ENCODE measurements at places on chromosomes 3 and 15.

DNA sequence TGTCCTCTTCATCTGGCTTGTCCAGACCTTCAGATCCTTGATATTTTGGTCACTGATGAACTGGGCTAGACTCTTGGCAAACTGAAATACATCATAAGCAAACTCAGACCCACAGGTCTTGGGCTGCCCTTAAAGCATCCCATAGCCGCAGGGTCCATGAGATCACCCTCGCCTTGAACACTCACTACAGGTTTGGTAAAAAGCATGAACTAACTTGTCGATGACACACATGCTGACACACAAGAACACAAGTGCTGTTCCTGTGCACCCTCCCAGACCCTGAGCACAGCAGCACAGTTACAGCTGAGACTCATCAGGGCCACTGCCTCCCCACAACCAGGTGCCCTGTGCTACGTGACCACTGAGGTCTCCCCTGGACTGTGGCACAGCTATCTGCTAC, 21.0 kb downstream of the PFKFB4 start:
- DNase-seq: no peak

GRCh38 chr15:65663521-65663920, 41.8 kb downstream of the SLC24A1 start:
- DNase-seq: no peak

- DNase-seq: no peak
Measured at GRCh38 chr15:57220205-57220604, 156.1 kb upstream of the CGNL1 start.

GRCh38 chr3:16374047-16374934, 109.3 kb downstream of the OXNAD1 start:
- no peak for DNase-seq

DNA sequence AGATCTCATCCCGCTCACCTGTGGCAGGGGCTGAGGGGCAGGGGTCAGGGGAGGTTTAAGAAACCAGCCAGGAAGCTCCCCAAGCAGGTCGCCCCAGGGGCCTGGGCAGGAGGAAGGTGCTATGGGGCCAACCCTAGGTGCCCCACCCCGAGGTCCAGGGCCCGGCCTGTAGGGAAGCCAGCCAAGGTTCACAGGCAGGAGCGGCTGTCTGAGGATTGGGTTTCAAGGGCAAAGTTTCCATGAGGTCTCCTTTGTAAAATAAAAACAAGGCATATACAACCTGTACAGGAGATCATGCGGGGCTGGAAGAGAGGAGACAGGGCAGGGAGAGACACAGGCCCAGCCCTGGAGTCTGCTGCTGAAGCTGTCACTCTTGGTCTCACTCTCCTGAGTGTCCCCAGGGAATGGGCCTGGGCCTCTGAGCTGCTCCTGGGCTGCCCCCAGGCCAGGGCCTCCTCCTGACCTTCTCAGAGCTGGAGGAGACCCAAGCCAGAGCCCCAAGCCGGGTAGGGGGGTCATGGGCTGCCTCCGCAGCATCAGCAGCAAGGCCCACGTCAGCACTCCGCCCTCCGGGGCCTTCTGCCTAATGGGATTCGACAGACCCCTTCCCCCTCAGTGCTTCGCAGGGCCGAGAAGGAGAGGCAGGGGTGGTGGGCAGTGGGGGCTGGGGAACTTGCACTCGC, 5.5 kb downstream of the CPLX3 start:
- no peak for DNase-seq

- no peak for DNase-seq
Measured at GRCh38 chr3:79436387-79436786, 331.4 kb downstream of the ROBO1 start.

DNA sequence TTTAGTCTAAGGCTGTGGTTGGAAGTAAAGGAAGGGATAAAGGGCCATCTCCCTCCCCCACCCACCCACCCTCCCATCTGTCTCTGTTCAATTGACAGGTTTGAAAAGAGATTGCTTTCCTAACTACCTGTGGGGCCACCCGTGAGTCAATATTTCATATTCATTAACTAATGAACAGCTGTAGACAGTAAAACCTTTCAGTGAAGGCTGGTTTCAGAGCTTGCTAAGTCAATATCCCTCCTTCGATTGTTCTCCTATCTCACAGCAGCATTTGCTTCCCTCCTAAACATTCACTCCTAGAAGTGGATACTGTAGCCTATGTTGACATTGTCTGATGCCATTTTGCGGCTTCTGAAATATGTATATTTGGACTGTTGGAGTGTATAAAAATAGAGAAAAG, 85.9 kb upstream of the SYNPR start:
- DNase-seq: no peak

GRCh38 chr3:50971487-50971924, 296.8 kb downstream of the DOCK3 start:
- peak; percentile 58 for DNase-seq

DNA sequence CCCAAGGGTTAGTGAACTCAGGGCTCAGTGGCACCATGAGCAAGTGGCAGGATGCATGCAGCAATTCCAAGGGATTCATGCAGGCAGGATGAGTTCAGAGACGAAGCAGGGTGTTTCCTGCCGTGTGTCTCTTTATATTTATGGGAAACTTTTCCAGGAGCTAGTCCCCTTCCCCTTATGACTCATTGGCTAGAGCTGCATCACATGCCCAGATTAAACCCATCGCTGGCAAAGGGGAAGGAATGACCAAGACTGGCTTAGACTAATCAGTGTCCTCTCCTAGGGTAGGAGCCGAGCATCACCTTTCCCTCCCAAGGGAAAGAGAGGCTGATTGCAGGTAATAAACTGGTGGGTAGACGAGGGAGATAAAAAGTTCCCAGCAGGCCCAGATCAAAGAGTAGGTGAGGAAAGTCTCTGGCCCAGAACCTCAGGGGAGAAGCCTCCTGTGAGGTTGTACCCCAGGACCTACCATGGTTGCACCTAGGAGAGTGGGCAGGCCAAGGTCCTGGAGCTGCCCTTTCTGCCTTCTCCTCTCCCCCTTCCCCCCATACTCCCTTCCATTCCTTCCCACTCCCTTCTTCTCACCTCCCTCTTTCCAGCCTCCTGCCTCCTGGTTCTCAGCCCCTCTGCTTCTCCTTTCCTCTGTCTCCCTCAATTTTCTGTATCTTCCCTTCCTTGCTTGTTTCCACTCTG, 67.8 kb upstream of the ITGA11 start:
- DNase-seq: no peak

GRCh38 chr15:64772488-64772887, 2.9 kb downstream of the RBPMS2 start:
- no peak for DNase-seq

GRCh38 chr3:10357592-10358308, 36.8 kb upstream of the SEC13 start:
- no peak for DNase-seq

GRCh38 chr15:38650384-38650783, 85.8 kb upstream of the RASGRP1 start:
- DNase-seq: no peak

GRCh38 chr15:101533371-101534140, 44.0 kb upstream of the PCSK6 start:
- no peak for DNase-seq

- no peak for DNase-seq
Measured at GRCh38 chr3:123163141-123163540, 38.6 kb upstream of the SEC22A start.

DNA sequence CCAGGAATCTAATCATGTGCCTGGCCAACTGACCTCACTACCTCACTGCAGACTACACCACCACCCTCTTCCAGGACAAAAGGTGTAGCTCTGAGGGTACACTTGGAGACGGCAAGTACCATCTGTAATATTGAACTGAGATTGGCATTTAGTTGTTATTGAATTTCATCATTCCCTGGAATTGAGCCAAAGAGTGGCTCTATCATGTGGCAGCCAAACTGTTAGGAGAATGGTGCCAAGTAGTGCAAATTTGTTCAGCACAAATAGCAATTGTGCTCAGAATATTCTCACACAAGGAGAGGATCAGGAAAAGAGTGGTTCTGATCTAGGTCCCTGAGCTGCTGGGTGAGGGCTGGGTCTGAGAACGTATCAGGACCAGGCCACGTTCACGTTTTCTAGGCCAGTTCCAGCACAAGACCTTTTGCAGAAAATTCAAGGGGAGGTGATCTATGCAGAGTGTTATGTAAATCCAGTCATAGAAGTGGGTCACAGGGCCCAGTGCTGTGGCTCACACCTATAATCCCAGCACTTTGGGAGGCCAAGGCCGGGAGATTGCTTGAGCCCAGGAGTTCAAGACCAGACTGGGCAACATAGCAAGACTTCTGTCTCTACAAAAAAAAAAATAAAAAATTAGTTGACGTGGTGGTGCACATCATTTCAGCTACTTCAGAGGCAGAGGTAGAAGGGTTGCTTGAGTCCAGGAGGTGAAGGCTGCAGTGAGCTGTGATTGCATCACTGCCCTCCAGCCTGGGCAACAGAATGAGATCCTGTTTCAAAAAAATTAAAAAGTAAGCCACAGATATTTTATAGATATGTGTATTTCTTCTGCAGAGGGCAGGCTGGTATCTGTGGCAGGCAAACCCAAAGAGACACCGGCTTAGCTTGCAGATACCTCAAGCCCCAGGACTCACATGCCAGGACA, 31.9 kb upstream of the CFAP161 start:
- DNase-seq: no peak

- no peak for DNase-seq
Measured at GRCh38 chr3:101833446-101833974, 15.8 kb upstream of the NFKBIZ start.

DNA sequence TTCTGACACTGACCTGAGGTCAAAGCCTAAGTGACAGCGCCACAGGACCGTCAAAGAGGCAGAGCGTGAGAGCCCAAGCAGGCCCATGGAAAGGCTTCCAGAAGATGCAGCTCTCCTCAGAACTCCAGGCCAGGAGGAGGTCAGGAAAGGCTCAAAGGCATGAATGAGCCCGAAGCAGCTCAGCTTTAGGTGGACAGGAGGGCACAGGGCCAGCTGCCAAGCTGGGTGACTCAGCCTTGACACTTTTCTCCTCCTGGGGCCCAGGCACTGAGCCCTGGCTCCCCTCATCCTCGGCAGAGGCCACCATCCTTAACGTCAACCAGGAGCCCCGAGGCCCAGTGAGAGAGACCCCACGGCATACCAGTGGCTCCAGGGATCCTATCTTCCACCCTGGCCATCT, 62.9 kb downstream of the ADCY5 start:
- DNase-seq: no peak

- no peak for DNase-seq
Measured at GRCh38 chr3:186105543-186105942, 3.3 kb downstream of the ETV5 start.

DNA sequence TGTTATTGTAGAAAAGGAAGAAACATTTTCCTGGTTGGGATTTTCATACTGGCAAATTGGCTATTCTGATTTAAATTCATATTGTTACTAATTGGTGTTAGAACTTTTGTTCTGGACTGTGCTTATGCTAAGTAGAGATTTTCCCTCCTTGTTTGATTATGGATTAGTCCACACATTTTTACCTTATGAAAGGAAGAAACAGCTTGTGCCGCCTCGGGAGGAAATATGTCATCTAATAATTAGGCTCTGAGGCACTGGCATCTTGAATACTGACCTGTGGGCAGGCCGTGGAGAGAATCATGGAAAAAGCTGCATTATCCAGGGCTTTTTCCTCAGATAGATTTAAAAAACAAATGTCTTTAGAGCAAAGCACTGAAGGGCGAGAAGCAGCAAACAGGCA, 344.3 kb upstream of the TBL1XR1 start:
- DNase-seq: no peak

- DNase-seq: no peak
Measured at GRCh38 chr3:153163393-153163724, 1.3 kb downstream of the RAP2B start.

DNA sequence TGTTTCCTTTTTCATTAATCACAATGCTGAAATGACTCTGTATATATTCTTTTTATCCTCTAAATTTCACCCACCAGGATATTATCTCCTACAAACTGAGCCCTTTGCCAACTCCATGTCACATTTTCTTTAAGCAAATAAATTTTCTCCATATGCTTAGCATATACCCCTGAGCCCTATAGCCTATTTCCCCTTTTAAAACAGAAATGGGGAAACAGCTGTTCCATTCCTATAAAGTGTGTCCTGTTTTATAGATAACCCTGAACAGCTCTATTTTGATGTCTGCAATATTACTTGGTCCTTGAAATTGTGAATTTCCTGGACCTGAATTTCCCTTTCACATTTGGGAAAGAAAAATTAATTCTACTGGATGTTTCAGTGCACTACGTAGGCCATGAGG, 15.6 kb upstream of the FILIP1L start:
- no peak for DNase-seq

GRCh38 chr3:107803170-107803569, 280.4 kb downstream of the BBX start:
- DNase-seq: no peak

- DNase-seq: no peak
Measured at GRCh38 chr3:138591392-138591791, 2.7 kb downstream of the CEP70 start.

DNA sequence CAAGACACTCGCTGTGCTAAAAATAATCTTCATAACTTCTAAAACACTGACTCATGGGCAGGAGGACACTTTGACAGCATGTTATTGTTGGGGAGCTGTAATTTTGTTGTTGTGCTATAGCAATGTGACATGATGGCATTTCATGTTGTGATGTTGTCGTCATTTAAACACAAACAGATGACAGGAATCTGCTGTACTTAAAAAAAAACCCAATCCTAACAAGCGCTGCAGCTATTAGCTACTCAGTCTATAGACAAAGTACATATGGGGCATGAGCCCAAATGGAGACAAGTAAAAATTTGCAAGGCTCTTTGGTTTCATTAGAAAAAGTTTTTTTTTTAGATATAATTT, 828 bp upstream of the ATOSA start:
- no peak for DNase-seq

DNA sequence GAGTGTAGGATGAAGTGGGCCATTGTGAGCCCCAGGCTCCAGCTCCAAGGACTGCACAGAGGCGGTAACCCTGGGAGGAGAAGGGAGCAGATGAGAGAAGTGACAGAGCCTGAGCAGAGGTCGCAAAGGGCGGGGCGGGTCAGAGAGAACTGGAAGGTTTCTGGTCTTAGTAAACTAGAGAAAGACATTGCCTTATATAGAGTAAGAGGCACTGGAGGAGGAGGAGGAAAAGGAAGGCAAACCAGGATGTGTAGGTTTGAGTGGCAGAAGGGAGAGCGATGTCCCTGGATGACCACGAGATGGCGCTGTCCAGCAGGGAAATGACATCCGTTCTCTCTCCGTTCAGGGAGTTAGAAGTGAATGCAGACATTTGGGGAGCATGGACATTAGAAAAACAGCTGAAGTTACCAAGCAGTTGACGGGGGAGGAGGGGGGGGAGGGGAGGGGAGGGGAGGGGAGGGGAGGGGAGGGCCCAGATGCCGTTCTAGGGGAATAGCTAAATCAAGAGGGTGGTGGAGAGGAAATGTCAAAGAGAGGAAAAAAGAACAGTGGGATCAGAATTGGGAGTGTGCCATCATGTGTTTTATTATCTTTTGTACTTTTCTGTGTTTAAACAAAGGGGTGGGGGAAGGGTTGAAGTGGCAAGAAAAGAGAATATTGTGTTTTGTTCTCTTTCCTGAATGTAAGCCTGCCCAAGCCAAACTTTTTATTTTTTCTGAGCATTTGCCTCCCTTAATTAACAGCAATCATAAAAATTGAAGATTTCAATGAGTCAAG, 48.8 kb downstream of the STARD5 start:
- peak; percentile 83 for DNase-seq

- peak; percentile 11 for DNase-seq
Measured at GRCh38 chr15:77038312-77039216, 32.3 kb downstream of the TSPAN3 start.

Measured in activated gamma-delta T cell treated with Interleukin-2 at 50 U/mL for 16 hours (primary cell).